ENCODE measurements at places on chromosomes 3 and 15.

DNA sequence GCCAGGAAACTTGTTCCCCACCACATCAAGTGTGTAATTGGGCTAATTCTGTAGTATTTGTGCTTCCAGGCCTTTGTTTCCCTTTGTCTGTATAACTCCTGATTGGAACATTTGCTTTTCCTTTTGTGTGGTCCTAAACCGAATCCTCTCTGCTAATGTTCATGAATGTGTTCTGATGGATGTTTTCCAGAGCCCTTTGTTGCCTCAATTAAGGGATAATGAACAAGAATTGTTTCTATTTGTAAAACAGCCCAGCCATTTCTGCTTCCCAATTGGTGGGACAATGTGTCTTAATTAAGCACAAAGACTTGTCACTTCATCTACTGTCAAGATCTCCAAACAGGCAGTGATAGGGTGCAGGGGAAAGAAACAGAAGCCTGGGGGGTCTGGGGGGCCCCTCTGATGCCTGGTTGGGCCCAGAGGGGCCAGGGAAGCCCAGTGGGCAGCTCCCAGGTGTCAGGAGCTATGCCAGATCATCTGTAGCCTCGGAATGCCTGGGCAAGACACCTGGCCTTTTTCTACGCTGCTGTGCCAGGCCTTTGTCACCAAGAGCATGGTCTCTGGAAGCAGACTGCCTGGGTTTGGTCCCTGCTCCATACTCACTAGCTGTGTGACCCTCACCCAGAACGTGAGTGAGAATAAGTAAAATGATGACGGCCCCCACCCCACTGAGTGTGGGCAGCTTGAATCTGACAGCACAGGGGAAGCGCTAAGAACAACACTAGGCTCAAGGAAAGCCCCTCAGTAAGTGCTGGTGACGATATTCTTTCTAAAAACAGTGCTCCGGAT lies 116.6 kb upstream of the PRR20G start:
- DNase-seq: no peak

DNA sequence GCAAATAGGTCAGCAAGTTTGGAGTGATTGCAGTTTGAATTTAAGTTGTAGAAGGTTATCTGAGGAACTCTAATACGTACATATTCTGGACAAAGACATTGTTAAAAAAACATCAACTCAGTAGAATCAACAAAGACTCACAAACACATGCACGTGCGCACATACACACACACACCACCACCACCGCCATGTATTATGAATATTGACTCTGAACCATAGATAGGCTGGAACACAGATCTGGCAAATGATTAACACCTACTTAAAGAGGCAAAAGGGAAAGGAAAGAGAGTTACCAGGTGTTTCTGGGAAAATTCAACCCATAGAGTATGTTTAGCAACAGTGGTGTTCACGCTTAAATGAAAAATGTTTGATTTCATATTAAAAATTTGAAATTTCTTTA lies 334.2 kb upstream of the ALCAM start:
- no peak for DNase-seq

DNA sequence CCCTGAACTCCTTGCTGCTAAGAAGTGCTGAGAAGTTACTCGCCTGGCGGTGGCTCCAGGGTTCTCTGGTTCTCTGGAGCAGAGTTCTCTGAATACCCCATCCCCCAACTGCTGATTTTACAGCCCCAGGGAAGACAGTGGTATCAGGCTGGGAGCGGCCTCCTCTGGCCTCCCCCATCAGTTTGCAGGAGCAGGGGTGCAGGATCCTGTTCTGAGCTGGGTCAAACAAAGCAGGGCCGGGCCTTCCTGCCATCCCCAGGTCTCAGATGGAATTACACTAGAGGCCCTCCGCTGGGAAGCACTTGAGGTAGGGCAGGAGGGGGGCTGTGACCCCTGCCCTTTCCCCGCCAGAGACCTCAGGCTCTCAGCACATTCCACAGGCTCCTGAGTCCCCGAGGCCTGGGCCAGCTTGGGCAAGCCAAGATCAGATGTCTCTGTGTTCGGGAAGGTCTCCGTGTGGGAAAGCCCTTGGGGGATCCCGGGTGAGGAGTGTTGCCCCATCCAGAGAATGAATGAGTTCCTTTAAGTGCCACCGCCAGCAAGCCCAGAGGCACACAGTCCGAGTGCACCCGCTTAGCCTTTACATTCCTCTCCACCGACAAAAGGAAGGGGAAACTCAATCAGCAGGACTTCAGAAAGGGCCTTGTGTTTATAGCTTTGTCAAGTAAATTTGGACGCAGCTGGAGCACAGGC lies 149.9 kb downstream of the LRRK1 start:
- peak; percentile 66 for DNase-seq

- DNase-seq: no peak
Measured at GRCh38 chr15:65339920-65340319, 35.4 kb downstream of the RNU5B-1 start.

GRCh38 chr3:69309814-69310213 lies 76.1 kb downstream of the FRMD4B start:
- no peak for DNase-seq

DNA sequence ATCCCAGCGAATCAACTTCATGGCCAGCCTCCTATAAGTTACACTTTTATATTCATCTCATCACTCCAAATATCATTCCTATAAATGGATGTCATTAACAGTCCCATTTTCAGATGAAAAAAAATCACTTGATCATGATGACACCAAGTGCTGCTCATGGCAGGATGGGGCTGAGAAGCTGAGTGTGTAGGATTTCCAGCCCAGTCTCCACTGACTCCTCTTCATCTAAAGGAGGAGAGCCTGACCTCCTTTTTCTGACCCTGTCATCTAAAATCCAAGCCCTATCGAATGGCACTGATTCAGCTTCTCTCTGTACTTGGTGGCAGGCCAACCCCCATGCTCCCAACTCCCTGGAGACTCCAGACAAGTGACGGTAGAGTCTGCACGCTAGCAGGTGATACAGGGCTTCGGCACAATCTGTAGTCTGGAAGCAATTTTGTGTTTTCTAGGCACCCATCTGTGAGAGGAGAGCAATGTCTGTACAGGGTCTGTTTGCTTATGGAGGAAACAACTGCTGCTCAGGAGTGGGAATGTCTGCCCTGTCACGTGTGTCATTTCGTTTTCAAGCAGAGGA lies 103.2 kb downstream of the EPHB1 start:
- no peak for DNase-seq

DNA sequence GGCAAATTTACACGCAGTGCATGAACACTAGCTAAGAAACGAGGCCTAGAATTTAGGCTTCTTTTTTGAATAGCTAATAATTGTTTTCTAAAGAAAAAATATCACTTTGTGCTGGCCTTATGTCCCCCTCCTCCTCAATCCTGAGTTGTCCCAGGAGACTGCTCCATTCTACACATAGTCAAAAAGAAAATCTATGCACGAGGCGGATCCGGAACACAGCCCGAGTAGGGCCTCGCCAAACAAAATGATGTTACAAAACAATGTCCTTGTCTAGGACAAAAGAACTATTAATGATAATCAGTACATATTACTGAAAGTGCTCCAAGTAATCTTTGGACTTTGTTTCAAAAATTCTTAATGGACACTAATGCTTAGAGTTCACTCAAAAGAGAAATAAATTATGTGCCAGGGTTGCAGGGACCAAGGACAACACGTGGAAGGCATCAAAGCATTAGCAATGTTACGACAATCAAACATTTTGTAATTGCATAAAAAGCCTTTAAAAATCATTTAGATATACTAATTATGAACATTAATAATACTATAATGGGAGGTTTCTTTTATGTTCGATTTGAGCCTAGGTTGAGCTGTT lies 206.5 kb upstream of the ICE2 start:
- DNase-seq: no peak

DNA sequence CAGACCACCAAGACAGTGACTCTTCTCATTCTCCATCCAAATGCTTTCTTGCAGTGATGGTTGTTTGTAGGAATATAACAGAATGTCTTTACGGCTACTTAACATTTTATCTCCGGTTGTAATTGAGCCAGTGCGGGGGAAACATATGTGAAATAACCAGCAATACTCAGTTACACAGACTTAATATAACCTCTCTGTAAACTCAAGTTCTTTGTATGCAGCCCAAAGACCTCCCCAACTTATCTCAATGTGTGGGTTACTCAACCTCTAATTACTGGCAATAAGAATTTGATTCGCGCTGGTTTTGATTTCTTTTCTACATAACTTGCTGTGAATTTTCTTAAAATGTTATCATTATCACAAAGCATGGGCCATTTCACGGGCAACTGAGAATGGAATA lies 250.6 kb downstream of the TAFA4 start:
- DNase-seq: no peak

DNA sequence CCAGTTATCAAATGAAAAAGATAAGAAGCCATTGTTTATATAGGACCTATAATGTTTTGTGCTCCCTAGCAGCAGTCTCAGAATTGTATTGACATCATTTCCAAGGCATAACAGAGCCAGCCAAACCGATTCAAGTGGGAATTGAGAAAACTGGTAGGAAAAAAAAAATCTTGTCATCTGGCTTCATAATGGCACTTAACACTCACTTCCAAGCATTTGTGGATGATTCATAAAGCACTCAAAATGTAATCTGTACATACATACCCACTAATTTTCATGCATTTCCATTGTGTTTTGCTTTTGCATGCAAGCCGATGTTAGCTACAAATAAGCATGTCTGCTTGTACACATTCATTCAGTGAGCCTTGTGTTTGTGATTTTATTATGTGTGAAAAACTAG lies 18.6 kb upstream of the TRPC1 start:
- DNase-seq: no peak

GRCh38 chr3:194284351-194284750 lies 66.8 kb downstream of the CPN2 start:
- no peak for DNase-seq

GRCh38 chr3:117219296-117219695 lies 509.7 kb downstream of the TUSC7 start:
- no peak for DNase-seq

- no peak for DNase-seq
Measured at GRCh38 chr3:47669026-47669749, 90.5 kb upstream of the CSPG5 start.

GRCh38 chr3:47102081-47102600 lies 61.8 kb downstream of the SETD2 start:
- no peak for DNase-seq

GRCh38 chr3:160686955-160687535 lies 10.1 kb downstream of the ARL14 start:
- no peak for DNase-seq

DNA sequence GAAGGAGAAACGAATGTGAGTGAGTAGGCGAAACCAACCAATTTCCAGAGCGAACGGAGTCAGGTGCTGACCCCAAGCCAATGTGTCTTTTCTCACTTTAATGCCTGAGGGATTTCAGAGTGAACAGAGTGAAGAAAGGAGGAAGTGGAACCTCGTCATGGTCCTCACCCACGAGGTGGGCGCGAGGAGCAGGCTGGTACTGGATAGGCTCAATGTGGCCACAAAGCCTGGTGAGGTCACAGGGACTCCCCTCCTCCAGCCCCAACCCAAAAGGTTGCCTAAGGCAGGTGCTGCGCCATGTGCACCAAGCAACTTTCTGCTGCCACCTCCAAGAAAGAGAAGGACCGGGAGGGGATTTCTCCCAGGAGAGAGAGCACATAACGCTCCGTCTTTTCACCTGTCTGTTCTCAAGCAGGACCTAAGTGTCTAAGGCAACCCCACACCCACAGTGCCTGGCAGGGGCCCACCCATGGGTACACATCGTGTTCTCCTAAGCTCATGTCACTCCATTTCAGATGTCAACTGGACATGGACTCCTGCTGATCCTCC lies 3.8 kb downstream of the NRROS start:
- no peak for DNase-seq

- DNase-seq: no peak
Measured at GRCh38 chr3:22113453-22113852, 362.4 kb upstream of the ZNF385D start.

- no peak for DNase-seq
Measured at GRCh38 chr15:91559066-91559465, 294.4 kb upstream of the SLCO3A1 start.

- no peak for DNase-seq
Measured at GRCh38 chr3:122092460-122093165, 37.5 kb downstream of the CD86 start.

- no peak for DNase-seq
Measured at GRCh38 chr3:24388159-24388558, 106.5 kb downstream of the THRB start.

All from T1000 (cell line).